ENCODE measurements at places on chromosomes 2 and 18.

GRCh38 chr2:191790737-191791136 is 56.2 kb downstream of the CAVIN2 start:
- DNase-seq, result no peak

- DNase-seq, result no peak
Measured at GRCh38 chr2:196711625-196712024, 72.1 kb downstream of the CCDC150 start.

DNA sequence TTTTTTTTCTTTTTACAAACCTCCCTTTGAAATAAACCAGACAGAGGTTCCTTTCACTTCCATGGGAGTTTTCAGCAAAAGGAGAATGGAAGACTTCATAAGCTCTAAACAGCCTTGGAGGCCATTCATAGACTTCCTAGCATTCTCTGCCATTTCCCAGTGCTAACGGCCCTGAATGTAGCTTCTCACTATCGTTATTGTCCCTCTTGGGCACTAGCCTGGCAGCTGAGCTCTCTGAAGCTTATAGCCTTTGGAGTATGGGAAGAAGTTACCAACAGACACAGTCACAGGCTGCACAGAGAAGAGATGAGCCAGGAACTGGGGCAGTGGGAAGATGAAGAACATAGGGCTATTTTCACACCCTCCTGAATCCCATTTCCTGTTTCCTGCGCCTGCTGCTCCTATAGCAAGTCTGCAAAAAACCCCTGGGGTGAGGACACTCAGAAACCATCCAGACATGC is 29.1 kb upstream of the EPC2 start:
- DNase-seq, result no peak

- DNase-seq, result no peak
Measured at GRCh38 chr18:49837889-49838288, 24.6 kb upstream of the ACAA2 start.

GRCh38 chr2:223114917-223115316 is 62.9 kb downstream of the KCNE4 start:
- DNase-seq, result no peak

GRCh38 chr2:109399066-109399465 is 214.7 kb downstream of the SEPTIN10 start:
- no peak for DNase-seq

DNA sequence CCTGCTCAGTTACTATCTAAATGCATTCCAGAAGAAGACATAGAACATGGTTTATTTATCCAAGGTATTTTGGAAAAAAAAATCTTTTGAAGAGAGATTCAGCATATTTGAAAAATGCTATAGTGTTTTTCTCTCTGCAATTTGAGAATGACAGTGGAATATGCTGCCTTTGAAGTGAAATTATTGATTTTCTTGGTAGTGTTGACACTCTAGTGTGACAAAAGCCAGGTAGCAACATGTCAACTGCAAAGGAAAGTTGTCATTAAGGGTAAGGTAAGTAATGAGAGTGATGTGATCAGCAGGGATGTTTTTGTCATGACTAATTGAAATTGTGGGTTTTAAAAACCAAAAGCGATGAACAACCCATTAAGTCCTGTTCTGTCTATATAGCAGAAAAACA is 1387.1 kb upstream of the TMEFF2 start:
- DNase-seq, result no peak

DNA sequence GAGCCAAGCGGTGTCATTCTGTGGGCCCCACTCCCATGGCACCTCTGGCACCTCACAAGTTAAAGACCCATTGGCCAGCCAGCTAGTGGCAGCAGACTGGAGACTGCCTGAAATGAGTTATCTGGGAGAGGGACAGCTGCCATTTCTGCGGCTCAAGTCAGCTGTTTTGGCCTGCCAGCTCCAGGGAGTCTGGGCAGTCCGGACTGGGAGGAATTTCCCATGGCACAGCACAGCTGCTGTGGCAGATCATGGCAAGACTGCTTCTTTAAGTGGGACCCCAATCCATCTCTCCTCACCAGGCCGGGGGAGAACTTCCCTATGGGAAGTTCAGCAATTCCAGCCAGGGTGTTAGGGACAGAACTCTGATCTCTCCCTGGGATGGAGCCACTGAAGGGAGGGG is 2187.6 kb upstream of the CELF4 start:
- DNase-seq, result no peak

GRCh38 chr2:209768557-209768956 is 3.1 kb upstream of the UNC80 start:
- no peak for DNase-seq

DNA sequence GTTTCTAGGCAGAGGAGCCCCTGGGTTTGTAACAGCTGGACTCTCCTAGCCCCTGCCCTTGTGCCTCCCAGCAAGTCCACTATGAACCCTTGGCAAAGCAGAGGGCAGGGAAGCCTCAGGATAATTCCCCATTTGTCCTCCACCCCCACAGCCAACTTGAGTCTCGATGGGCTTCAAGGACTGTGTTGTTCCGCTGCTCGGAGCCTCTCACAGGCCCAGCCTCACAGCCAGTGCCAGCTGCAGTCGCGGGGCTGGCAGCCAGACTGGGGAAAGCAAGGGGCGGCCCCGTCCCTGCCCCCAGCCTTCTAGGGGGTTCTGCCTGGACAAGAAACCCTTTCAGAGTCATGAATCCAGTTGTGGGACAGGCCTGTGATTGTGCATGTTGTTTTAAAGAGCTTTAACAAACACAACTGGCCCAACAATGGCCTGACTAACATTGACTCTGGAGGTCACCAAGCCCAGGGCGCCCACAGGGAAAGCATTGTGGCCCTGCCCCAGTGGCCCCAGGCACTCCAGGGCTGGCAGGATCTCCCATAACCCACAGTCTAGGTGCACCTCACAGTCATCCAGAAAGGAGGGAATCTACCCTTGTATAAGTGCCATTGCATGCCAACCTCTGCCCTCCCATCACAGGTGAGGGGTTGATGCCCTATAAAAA is 71.8 kb upstream of the DAPL1 start:
- DNase-seq, result peak; percentile 69

GRCh38 chr18:79639072-79639829 is 40.4 kb upstream of the CTDP1 start:
- DNase-seq, result no peak

- no peak for DNase-seq
Measured at GRCh38 chr2:46469700-46470099, 9.7 kb upstream of the TMEM247 start.

DNA sequence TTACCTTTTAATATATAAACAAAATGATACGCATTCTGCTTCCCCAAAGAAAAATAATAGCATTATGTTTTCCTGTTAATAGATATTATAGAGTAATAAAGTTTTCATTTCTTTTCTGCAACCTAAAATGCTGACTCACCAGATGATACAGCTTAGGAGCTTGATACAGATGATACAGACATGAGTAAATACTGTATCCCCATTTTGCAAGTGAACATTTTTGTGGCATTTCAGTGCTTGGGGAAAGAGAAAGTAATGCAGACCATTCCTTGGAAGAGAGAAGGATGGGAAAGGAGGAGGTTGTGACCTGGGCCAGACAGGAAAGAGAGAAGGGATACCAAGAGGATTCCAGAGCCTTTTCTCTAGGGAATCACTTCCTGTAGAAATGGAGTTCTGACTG is 97.5 kb upstream of the FSHR start:
- no peak for DNase-seq

DNA sequence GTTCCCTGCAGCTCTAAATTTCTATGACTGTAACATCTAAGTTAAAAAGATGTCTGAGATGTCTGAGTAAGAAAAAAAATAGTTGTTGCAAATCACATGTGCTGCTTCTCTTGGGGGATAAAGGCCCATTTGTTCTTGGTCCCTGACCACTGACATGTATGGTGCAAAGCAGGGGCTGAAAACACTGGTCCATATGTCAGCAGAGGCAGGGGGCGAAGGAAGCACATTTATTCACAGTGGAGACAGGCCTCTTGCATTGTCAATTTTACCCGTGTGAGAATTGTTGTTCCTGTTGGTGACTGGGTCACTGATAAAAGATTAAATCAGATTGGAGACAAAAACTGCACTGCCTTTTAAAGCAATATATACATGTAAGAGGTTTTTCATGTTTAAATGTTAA is 38.8 kb downstream of the PRKCE start:
- DNase-seq, result no peak

DNA sequence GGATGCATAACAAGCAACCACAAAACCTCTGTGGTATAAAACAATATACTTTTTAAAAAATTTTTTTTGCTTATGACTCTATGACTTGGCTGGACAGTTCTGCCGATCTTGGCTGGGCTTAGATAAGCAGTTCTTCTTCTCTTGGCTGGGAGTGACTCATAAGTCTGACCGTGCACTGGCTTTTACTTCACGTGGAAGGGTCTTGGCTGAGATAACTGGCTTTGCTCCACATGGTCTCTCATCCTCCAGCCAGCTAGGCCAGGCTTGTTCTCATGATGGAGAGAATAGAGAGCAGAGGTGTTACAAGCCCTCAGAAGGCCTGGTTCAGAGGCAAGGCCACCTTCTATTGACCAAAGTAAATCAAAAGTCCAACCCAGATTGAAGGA is 178.9 kb upstream of the SERPINE2 start:
- DNase-seq, result no peak

DNA sequence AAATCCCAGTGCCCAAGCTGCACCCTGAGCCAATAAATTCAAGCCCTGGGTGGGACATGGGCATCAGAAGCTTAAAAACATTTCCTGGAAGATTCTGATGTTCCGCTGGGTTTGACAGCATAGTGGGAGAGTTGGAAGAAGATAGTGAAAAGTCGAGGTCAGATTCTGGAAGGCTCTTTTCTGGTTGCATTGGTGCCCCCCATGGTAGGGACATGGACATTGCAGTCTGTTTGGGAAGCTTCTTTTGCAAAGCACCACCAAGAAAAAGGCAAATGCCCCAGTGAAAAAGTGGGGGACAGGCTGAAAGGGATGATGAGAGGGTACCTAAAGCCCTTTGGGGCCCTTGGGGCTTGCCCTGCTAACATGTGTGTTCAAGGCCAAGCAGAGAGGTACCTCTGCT is 21.0 kb downstream of the MERTK start:
- no peak for DNase-seq

- DNase-seq, result no peak
Measured at GRCh38 chr2:105784589-105784988, 39.9 kb downstream of the NCK2 start.

- no peak for DNase-seq
Measured at GRCh38 chr2:107728586-107728985, 98.1 kb upstream of the RGPD4 start.

DNA sequence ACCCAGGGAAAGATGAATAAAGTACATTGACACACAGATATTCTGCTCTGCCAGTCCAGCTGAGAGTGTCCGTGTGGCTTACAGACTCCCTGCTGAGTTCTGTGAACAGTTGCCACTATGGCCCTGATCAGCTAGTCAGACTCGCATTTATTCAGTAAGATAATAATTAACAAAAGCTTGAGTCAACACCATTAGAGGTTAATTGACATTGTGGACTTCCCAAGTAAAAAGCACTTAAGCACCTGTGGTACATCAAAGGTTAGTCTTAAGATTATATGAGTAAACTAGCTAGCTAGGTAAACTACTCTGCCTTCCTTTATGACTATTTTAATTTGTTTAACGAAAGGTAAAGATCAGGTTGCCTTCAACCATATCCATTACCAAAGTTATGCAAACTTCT is 33.7 kb downstream of the ANKRD30B start:
- DNase-seq, result no peak

DNA sequence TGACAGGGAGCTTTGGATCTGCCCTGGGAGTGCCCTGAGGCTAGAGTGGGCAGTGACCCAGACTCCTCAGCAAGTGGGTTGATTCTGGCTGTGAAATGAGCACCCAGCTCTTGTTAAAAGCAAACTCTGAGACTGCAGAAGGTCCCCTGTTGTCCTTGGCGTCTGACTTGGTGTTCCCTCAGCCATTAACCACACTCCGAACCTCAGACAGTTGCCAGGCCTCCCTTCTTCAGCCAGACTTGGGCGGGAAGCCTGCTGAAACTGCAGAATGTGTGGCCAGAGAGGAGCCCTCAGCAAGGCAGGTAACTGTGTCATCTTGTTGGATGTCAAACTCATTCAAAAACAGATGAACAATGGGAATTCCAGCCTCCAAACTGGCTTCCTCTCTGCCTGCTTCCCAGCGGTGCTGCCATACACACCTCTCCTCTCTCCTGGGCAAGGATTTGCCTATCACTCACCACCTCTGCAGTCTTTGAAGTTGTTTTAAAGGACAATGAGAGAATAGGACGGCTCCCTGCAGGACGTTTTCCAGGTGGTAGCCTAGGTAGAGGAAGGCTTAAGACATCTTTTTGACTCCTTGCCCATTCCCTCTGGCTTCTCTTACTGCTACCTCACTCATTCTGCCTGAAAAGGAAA is 38.9 kb upstream of the B3GNT2 start:
- no peak for DNase-seq

- DNase-seq, result no peak
Measured at GRCh38 chr2:232275670-232276069, 102.9 kb upstream of the ALPP start.

- DNase-seq, result no peak
Measured at GRCh38 chr2:170886386-170886785, 42.7 kb upstream of the GORASP2 start.

DNA sequence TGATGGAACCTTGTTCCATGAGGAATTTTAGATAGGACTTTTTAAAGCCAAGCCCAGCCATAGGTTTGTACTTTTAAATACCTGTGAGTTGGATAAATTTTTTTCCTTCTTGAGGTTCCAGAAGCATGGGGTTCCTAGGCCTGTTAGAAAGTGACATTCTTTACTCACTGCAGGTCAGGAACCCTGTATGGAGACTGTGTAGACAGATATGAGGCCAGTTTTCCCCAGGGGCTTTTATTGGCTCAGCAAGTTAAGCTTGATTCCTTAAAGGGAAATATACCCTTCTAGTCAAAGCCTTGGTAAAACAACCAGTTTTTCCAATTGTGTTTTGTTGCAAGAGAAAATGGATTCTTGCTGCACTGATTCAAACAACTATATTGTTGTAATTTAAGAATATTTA is 38.4 kb upstream of the GMCL1 start:
- DNase-seq, result no peak

DNA sequence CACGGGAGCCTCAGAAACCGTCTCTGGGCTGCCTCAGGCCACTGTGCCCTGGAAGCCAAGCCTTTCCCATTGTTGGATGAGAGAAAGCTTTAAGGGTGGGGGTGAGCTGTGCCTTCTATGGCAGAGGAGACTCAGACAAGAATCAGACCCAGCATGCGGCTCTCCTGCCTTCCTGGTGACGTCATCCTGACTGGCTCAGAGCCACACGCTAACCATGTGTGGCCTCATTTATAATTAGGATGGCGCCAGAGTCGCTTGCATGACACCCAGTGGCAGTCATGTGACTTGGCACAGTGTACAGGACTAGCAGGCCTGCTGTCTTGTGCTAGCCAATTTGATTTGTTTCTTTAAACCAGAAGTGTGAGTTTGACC is 99.1 kb downstream of the SH3BP4 start:
- DNase-seq, result peak; percentile 82

- DNase-seq, result no peak
Measured at GRCh38 chr2:96884299-96885094, 14.6 kb upstream of the SEMA4C start.
